ENCODE measurements at places on chromosomes 13 and 19. TPM values are rescaled to one million over a fixed set of nuclear protein-coding genes. Genes with fewer than 3 reads are reported as not detected.

FBN3 gene
- total RNA-seq, result not detected

DDX39A gene
- 121 TPM for total RNA-seq

FLT1 gene
- total RNA-seq, result not detected

NOVA2 gene
- total RNA-seq, result 0.12 TPM

LRP3 gene
- total RNA-seq, result 51.9 TPM

CD209 gene
- total RNA-seq, result not detected

Data from A549 treated with CpdA at 1 μM for 4 hours (cell line).